ENCODE measurements at places on chromosomes 12 and 14.
A peak's percentile ranks its signal among the peaks of the same experiment; 100 is the strongest.

DNA sequence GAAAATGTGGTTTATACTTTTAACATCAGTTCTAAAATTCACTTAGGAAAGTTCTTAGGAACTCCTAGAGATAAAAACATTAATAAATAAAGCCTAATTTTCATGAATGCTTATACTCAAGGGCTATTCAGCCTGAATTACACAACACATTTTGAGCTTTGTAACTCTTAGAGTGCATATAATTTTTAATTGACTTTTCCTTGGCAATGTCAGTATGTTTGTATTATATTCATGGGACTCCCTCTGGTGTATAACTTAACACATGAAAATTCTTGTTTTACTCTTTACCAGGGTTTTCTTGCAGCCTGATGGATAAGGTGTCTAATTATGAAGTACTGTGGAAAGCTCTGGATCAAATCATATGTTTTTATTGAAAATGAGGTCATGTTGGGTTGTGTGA is 150.6 kb upstream of the HMGA2 start:
- DNase-seq = no peak

- no peak for DNase-seq
These were observed 44.8 kb downstream of the WDR20 start for GRCh38 chr14:102184316-102185035.

GRCh38 chr14:60789656-60790055 is 55.1 kb downstream of the MNAT1 start:
- DNase-seq = no peak

- DNase-seq = no peak
These were observed 99.3 kb downstream of the RAD51B start for GRCh38 chr14:67918838-67919237.

DNA sequence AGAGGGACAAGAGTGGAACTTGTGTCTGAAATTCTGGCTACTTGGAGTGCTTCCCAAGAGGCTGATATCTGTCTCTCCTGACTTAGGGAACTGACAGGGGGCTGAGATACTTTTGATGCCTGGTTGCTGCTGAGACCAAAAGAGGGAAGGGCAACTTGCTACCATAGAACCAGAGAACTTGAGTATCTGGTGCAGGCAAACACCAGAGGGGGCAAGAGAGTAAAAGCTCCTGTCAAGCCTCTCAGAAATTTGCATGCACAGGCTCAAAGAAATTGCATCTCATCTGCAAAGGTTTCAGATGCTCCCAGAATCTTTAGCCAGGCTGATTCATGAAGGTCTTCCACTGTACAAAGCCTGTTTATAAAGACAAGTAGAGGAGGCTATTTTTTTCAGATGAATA is 391.3 kb upstream of the FOXG1 start:
- no peak for DNase-seq

GRCh38 chr12:1862973-1863372 is 42.6 kb downstream of the LRTM2 start:
- DNase-seq = no peak

DNA sequence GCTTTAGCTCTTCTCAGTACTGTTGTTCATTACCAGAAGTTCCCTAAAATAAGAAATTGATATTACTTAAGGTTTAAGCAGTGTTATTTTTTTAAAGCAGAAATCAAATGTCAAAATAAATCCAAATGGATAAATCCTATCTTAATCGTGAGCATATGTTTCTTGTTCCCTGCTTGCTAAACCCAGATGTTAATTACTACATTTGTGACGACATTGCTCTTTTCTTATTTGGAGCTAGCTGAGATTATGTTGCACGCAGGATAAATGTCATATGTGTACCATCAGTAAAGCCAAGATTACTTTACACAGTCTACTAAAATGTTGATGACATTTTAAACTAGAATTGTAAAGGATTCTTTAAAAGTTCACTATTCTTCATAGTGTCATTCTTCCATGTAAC is 157.5 kb downstream of the PLCZ1 start:
- no peak for DNase-seq

- DNase-seq = peak; percentile 89
These were observed 9.8 kb downstream of the NKX2-1 start for GRCh38 chr14:36510078-36510799.

GRCh38 chr12:128150961-128151360 is 116.0 kb upstream of the TMEM132C start:
- no peak for DNase-seq

- DNase-seq = no peak
These were observed 2.1 kb upstream of the RABGGTA start for GRCh38 chr14:24273422-24273998.

DNA sequence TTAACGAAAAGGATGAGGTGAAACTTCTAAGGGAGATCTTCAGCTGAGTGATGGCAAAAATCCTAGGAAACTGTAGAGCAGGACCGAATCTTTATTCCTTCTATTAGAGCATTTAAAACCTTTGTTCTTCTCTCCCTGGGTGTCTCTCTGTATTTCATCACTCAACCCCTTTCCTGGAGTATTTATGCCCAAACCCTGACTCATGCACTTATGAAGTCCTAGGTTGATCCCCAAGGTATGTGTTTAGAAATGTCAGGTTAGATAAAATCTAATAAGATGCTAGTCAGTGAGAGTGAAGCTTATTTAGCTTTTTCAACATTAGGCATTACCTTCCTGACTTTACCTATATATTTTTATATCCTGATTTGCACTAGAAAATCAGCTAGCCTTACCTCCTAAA is 239.8 kb upstream of the NPAS3 start:
- DNase-seq = no peak

- no peak for DNase-seq
These were observed 23.6 kb upstream of the FAM181A start for GRCh38 chr14:93903342-93904184.

GRCh38 chr12:124386661-124387527 is 92.0 kb downstream of the RFLNA start:
- no peak for DNase-seq

GRCh38 chr12:77608271-77608824 is 222.3 kb upstream of the NAV3 start:
- DNase-seq = no peak

DNA sequence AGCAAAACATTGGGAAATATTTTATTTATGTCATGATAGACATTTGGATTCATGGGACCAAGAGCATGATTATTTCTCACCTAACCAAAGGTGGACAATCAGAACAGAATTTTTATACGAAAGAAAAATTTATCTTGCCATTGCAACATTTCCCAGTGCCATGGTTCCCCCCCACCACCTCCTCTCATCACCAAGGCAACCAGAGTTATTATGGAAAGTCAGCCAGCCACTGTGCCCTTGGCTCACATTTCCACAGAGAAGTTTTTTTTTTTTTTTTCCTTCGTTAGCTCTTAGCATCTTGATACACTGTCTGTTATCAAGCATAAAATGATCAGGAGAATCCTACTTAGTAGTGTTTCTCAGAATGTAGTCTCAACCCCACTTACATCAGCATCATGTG is 176.4 kb upstream of the TMTC1 start:
- no peak for DNase-seq

- DNase-seq = no peak
These were observed 2.7 kb upstream of the NUAK1 start for GRCh38 chr12:106141452-106141851.

DNA sequence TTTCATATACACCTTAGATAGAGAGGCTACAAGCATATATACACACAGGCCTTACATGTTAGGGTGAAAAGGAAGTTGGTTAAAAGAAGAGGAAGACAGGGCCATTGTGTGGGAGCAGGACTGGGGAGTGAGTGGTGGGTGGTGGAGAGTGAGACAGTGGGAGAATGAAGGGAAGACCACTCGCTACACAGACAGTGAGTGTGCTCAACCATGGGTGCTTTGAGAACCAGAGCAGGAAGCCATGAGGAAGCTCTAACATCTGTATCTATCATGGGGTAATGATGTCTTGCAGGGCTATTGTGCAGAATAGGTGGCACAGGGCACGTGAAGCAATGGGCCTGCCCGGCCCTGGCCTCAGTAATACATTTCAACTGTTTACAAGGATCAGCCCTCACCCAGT is 11.4 kb upstream of the KRT74 start:
- DNase-seq = no peak

GRCh38 chr14:102417001-102417431 is 54.3 kb downstream of the TECPR2 start:
- no peak for DNase-seq

DNA sequence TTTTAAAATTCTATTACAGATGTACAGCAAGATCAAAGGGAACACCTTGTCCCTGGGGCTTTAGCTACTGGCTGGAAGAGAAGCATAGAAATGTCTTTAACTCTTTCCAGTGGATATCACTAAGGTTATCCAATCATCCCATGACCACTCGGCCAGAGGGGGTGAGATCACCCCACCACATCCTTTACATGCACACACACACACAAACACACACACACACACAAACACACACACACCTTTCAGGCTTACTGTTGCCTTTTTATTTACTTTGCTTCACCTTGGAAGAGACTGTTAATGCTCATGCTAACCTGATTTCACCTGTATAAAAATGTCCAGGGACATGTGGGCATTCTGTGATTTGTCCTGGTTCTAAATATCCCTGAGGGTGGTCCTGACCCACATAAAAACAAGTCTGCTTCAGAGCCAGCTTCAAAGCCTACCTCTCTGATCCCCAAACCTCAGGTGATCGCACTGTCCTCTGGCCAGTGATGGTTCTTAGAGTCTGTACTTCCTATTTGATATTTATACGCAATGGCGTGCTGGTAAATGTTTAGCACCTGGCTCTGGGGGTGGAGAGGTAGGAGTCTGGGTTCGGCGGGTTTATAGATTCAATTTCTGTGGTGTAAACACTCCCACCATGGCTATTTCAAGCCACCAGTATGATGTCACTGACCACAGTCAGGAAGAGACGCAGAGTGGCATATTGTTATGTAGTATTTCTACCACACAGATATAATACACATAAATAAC is 166.1 kb upstream of the EEA1 start:
- no peak for DNase-seq

DNA sequence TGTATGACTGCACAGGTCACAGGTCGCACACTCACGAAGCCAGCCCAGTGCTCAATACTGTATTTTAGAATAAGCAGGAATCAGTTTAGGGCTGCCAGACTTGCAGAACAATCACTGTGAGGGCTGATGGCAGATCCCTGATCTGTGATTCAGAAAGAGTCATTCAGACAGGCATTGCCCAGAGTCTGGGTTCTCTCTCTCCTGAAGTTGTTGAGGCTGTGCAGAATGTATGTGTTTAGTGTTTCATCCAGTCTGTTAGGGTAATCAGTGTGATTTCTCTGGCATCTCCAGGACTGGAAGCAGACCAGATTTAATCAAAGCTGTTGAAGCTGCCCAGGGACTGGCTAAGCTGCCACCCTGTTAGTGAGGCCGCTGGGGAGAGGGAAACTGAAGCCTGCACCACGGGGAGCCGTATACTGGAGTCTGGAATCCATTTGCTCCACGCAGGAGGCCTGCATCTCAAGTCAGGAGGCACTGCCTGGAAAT is 69.3 kb downstream of the ETV6 start:
- DNase-seq = no peak

GRCh38 chr12:108315486-108316105 is 23.5 kb downstream of the CMKLR1 start:
- DNase-seq = no peak
